ENCODE measurements at places on chromosomes 6 and 20.

DNA sequence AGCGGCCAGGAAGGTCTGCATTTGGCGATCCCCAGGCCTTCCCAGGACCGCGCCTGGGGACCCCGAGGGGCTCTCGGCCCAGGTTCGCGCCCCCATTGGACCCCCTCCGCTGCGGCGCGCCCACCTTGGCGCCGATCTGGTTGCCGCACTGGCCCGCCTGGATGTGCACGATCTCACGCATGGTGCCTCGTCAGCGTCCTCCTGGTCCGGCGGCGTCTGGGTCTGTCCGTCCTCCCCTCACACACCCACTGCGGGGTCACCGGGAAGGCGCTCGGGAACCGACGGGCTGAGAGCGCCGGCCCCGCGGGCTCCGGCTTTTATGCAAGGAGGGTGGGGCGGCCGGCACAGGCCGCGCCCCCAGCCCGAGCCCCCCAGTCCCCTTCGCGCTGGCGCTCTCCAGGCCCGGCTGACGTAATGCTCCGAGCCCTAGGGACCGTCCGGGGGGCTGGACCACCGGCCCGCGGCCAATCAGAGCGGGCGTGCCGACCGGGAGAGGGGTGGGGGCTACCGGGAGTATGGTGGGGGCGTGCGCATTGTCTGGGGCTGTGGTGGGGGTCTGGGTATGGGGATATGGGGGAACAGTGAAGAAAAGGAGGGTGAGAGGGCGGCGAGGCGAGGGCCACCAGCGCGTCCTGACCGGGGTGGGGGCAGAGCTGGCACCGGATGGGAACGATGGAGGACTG is at the start of gene TUBB2B:
TUBB2B (minus strand) TSS at position 291 of the 683 bp plus-strand sequence; CDS start at position 181, 110 bp downstream.
- no peak for DNase-seq

- DNase-seq: no peak
Measured at GRCh38 chr6:63348836-63349235, 29.1 kb upstream of the LGSN start.

DNA sequence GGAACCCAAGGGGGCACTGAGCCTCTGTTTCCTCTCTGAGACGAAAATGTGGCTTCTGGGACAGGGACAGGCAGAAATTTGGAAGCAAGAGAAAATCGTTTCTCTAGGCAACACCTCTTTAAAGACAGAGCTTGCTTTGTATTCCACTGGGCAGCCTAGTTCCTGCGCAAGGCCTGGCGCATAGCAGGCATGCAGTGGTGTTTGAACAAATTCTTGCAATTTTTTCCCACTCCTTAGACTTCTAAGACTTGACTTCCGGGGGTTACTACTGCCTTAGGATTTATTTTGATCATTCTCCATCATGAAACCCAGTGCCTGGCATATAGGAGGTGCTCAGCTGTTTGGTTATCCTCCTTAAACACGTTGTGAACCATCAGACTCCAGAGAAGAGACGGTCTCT is 249.0 kb upstream of the KCNG1 start:
- no peak for DNase-seq

- no peak for DNase-seq
Measured at GRCh38 chr6:90304308-90304707, 7.7 kb upstream of the BACH2 start.

DNA sequence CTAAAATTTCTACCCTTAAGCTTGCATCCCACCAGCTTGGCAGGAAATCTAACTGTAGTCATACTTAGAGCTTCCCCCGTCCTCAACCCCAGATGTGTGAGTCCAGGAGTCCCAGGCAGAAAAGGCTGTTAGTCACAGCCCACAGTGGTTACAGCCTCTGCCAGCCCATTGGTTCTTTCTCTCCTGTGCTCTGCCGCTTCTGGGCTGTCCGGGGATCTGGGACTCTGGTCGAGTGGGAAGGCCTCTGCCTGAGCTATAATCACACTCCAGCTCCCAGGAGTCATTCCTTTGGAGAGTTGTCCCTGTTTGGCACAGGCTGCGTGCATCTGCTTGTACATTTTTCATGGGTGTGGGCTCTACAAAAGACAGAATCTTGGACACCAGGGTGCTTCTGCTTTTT is 45.6 kb upstream of the FYN start:
- no peak for DNase-seq

DNA sequence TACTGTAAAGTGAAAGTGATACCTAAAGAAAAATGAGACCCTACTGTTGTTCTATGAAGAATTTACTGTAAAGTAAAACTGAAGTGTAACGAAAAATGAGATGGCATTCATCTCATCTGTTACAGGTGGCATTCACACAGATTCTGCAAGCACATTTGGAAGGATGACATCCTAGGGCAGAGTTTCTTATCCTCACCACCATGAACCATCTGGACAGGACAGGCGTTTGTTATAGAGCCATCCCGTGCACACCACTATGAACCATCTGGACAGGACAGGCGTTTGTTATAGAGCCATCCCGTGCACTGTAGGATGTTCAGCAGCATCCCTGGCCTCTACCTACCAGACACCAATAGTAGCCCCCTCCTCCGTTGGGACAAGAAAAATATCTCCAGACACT is 294.8 kb downstream of the GMDS start:
- no peak for DNase-seq

DNA sequence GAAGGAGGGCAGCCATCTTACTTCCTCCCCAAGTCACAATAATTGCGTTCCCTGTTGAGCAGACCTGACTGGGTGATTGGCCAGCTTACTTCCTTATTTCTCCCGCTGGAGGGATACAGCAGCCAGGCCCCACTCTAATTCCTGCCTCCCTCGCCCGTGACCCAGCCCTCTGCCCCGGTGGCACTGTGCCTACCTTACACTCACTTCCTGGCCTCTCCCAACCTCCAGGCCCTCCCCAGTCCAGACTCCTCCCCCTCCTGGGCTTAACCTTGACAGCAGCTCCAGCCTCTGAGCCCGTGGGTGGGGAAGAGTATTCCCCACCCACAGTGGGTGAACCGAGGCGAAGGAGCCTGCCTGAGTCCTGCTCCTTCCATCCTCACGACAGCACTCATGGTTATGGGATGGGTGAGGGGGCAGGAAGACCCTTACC is 3.0 kb downstream of the BAK1 start:
- peak; percentile 19 for DNase-seq

DNA sequence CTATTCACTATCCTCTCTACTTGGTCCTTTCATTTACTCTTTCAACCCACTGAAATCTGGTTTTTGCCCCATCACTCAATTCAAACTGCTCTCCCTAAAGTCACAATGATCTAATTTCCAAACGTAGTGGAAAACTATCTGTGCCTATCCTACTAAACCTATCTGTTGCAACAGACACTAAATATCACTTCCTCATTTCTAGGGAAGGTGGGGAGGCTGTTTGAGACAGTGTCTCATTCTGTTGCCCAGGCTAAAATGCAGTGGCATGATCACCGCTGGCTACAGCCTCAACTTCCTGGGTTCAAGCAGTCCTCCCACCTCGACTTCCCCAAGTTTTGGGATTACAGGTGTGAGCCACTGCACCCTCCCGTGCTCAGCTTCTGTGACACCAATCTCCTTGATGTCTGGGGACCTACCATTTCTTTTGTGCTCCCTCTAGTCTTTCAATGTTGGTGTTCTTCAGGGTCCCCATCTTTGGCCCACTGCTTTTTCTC is 8.8 kb downstream of the RANBP9 start:
- no peak for DNase-seq

DNA sequence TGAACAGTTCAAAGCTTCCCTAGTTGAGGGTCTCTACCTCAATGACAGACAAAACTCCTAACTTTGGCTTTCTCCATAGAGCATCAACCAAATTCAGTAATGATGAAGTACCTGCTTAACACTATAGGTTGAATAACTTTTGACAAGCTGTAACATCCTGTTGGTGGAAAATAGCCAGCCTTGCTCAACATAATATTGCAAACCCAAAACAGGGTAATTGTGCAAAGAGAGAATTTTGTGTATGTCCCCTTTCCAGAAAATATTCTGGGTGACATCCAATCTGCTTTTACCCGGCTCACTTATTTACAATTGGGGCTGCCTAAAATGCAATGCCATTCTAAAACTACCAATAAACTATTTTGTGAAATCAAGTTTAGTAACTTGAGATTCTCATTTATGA is 72.8 kb downstream of the ATXN1 start:
- no peak for DNase-seq

DNA sequence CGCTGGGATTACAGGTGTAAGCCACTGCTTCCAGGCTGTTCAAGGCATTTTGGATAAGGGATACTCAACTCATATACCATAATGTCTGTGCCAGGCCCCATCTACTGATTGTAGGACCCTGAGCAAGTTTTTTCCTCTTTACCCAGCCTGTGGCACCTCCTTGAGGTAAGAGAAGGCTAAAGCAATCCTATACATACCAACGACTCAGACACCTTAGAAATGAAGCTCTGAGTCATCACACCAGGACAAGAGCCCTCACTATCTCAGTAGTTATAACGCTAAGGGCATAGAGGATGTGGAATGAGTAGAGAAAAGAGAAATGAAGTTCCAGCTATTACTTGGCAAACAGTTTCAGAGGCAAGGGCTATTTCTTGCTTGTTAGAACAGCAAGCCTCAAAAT is 16.9 kb downstream of the NDRG3 start:
- no peak for DNase-seq

DNA sequence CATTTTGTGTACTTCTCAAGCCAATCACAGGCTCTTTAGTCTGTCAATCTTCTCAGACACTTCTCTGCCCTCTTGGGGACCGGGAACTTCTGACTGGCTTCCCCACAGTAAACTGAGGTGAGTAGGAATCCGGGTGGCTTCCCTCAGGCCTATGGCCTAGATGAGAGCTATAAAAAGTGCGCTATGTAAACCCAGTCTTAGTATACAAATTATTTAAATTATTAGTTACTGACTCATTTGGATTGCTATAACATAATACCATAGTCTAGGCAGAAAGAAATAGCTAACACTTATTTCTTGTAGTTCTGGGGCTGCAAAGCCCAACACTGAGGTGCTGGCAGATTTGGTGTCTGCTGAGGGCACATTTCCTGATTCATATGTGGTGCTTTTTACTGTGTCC is 109.2 kb upstream of the MCHR2 start:
- no peak for DNase-seq

DNA sequence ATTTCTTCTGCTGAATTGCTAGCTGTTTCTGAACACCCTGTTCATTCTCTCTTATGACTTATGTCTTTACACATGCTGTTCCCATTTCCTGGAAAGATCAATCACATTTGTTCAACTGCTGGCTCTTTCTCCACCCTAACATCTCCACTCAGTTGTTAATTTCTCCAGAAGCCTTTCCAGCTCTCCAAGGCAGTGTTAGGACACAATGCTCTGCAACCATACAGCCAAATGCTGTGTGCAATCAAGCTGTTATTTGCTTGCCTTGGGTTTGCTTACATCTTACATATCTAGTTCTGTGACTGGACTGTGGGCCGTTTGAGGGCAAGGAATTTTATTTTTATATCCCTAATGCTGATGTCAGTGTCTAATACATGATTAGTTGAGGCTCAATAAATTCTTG is 24.2 kb upstream of the CITED2 start:
- DNase-seq: no peak

DNA sequence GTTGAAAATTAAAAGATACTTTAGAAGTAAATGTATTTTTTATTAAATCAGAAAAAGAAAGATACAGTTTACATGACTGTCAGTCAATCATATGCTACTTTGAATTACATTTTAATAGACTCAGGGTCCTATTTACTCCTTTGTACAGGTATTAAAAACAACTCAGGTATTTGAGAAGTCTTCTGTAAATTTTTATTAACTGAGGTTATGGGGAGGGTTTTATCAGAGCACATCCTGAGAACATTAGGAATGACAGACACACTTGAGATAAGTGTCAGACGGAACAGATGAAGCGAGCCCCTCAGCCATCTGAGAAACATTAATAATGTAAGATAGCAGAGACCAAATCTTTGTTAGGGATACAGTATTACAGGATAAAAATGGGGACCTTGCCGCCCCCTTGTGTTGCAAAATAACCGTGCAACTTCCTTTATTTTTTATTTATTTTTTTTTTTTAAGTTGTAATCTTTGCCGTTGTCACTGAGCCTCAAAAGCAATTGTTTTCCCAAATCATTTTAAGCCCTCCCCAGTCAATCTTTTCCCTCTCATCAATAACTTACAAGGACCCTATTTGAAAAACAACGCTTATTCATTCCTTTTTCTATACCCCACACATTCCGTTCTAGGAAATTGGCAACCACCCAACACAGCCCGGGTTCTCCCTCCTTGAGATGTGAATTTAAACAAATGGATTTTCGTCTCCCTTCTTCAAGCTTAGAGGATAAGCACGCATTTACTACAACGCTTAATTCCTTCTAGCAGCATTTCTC is 126.7 kb downstream of the BCAS1 start:
- peak; percentile 45 for DNase-seq

DNA sequence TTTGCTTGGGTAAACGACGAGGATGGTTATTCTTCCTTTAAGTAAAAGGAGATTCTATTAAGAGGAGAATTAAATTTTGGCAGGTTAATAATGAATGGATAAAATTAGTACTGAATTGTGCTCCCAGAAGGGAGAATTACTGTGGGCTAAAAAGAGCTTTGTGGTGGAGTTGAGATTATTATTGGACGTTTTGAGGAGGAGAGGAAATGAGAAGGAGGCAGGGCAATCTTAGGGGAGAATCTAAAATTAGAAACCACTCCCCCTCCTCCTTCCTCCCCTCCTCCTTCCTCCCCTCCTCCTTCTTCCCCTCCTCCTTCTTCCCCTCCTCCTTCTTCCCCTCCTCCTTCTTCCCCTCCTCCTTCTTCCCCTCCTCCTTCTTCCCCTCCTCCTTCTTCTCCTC is 331.8 kb downstream of the PRL start:
- DNase-seq: no peak

- DNase-seq: no peak
Measured at GRCh38 chr6:108665495-108666196, 104.9 kb downstream of the FOXO3 start.

DNA sequence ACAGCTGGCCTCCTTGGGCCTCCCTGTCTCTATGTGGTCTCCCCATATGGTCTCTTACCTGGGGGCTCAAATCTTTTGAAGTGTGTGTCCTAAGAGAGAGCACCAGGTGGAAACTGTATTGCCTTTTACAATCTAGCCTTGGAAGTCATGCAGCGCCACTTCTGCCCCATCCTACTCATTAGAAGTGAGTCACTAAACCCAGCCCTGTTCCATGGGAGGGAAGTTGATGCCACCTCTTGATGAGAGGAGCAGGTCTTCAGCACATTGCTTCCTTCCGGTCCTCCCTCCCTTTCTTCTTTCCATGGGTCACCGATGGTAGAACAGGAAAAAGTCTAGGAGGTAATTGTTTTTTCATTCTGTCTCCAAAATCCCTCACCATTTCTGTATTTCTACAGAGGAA is 156.3 kb downstream of the FOXA2 start:
- DNase-seq: no peak

GRCh38 chr6:168286116-168286515 is 33.5 kb downstream of the DACT2 start:
- no peak for DNase-seq
